ENCODE measurements at places on chromosomes 2 and 18. TPM values are rescaled to one million over a fixed set of nuclear protein-coding genes. Genes with fewer than 3 reads are reported as not detected.
A peak's percentile ranks its signal among the peaks of the same experiment; 100 is the strongest.

DRC1 gene
- 5.6 TPM for total RNA-seq

GRCh38 chr2:18271370-18272147 lies 288.9 kb downstream of the RDH14 start:
- DNase-seq = no peak

DNA sequence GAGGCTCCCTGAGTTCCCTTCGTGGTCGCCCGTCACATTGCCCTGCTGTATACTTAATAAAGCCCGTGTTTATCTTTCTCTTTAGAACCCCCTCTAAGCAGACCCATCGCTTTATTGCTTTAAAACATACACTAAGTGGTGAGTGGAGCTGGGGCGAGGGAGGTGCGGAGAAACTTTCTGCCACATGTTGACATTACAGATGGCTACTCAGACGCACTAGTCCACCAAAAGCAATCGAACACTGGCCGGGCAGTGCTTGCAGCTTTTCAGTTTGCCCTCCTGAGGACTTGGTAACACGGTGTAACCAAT lies 859 bp upstream of the COLEC12 start:
- DNase-seq = no peak

GRCh38 chr2:104867813-104868504 lies 14.0 kb downstream of the POU3F3 start:
- peak; percentile 69 for DNase-seq

REG3G gene
- total RNA-seq = not detected

GRCh38 chr2:147824620-147825019 lies 20.2 kb upstream of the ACVR2A start:
- no peak for DNase-seq

- no peak for DNase-seq
Observed at GRCh38 chr2:186456941-186457340, 29.1 kb upstream of the ZC3H15 start.

- no peak for DNase-seq
Observed at GRCh38 chr18:78074400-78075020, 824.9 kb downstream of the GALR1 start.

GRCh38 chr2:129861666-129862288 lies 117.7 kb upstream of the RAB6C start:
- DNase-seq = no peak

PROKR1 gene
- total RNA-seq = 2.0 TPM

- no peak for DNase-seq
Observed at GRCh38 chr2:201233192-201233811, 27.0 kb upstream of the CASP8 start.

DNA sequence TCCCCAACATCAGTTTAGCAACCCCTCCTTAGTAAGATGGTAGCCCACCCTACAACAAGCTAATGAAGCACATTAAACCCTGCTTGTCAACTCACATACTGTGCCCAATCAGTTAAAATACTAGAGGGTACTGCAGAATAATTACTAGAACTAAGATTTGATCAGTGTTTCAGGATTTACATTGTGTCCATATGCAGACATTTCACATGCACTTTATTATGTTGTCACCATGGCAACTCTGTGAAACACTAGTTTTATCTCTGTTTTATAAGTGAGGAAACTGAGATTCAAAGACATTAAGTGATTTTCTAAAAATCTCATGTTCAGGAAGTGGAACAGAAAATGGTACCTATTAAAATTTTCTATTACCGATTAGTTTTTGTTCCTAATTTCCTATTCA lies 61.7 kb downstream of the CYBRD1 start:
- DNase-seq = no peak

DNA sequence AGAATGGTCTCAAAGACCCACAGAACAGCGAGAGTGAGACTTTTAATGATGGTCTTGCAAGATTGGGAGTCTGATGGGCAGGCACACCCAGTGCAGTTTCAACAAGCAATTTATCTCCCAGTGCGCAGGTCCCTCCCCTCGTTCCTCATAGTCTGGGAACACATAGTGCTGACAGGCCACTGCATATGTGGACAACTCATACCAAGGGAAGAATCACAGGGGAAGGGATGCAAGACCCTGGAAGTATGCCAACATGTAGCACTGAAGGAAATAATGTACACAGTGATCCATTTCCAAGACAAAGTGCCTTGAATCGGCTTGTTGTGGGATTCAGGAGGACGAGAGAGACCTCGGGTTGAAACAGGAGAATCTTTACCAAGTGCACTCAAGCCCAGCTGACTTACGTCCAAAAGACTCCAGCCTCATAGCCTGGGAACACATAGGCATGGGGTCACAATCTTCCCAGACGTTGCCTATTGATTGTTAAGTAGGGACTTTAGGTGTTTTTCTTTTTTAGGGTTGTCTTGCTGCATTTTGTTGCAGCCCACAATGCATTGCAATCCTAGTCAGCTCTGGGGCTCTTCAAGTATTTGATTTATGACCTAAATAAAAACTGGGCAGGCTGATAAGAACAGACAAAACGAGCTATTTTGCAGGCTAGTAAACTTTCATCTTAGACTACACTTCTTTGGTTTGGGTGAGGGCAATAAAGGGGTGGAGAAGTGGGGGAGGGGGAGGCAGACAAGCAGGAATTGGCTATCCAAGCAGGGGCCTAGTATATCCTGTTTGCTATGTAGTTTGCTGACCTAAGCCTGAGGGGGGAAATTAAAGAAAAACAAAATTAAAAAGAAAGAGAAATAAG lies 24.7 kb upstream of the SERPINB5 start:
- no peak for DNase-seq

DNA sequence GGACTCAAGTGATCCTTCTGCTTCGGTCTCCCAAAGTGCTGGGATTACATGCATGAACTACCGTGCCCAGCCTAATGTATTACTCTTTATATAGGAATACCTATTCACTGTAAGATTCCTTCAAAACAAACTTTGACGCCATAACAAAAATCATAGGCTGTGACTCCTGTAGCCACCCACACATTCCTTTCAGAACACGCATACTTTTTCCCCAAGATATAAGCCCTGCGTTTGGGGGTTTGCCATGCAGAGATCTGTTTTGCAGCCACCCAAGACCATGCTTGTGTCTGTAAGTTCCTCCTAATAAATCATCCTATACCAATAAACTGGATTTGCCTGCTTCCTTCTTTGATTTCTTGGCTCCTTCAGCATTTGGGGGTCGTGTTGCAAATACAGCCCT lies 46.0 kb upstream of the STON1 start:
- DNase-seq = no peak

GRCh38 chr2:208172125-208172524 lies 8.7 kb upstream of the CRYGA start:
- no peak for DNase-seq

GRCh38 chr2:86633155-86633651 lies 9.5 kb upstream of the RNF103 start:
- no peak for DNase-seq

DNA sequence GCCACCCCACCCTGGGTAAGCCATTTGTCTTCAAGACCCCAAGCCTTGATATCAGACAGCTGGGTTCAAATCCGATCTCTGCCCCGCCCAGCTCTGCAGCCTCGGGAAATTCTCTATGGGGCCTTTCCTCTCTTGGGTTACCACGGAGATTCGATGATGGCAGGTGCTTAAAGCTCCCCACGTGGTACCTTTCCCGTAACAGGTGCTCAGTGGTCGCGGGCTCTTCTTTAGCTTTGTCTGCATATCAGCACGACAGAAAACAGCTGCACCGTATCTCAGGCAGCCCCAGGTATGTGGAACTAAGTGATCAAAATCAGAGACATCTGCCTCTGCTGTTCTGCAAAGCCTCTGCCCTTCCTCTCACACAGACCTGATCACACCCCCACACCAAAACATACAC lies 37.4 kb downstream of the TTC32 start:
- no peak for DNase-seq

DNA sequence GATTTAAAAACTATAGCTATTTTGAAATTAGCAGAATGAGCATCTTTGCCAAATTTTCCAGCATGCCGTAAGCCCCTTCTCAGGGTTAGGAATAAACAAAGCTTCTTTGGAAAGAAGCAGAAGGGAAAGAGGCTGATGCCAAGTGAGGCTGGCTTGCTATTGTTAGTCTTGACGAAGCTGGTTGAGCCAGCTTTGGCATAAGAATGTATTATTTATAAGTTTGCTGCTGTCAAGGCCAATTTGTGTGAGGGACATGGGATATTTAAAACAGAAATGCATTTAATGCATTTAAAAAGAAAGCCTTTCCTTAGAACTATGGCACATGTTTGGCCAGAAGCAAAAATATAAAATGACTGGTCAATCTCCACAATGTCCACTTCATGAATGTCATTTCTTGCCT lies 52.5 kb upstream of the TTN start:
- DNase-seq = no peak

DNA sequence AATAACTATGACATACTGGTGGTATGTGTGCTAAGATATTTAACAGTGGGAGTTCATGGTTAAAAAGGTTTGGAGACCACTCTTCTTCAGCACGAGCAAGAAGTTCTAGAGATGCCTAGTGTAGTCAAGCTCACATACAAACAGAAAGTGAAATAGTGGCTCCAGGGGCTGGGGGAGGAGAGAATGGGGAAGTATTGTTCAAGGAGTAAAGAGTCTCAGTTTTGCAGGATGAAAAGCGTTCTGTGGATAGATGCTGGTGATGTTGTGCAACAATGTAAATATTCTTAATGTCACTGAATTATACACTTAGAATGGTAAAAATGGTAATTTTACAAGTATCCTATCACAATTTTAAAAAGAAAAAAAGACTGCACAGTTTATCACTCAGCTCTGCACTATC lies 29.0 kb upstream of the EPAS1 start:
- DNase-seq = no peak

SATB2 gene
- 532 TPM for total RNA-seq

HOXD1 gene
- not detected for total RNA-seq

DNA sequence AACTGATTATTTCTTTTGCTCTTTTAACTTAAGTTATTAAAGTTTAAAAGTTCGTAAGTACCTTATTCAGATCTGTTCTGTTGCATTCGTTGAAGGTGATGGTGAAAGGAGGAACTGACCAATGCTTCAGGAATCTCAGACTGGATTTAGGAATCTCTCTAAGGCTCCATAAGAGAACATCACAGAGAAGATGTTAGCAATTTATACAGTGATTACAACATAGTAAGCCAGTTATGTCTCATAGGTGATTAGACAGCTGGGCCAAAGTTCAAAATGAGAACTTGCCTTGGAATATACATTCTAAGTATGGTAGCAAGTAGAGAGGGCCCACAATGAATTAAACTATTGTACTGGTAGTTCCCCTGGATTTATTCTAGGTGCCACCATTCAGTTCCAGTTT lies 3.2 kb downstream of the MARS2 start:
- DNase-seq = no peak

ONECUT2 gene
- total RNA-seq = 0.78 TPM

GRCh38 chr2:109203246-109204011 lies 74.4 kb downstream of the SH3RF3 start:
- no peak for DNase-seq

DNA sequence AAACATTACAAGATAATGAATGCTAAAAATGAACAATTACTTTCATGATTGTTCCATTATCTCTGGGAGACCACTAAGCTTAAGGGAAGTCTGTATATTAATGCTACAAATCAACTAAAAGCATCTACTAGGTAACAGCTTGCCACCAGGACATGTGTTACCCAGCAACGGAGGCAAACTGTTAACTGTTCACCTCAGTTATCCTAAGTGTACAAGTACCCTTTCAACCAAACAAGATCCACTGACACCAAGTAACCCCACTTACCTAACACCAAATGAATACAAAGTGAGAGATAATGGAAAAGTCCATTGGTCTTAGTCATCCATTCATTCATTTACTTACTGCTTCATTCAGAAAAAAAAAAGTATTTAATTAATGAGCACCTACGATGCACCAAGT lies 54.7 kb upstream of the KIDINS220 start:
- no peak for DNase-seq

DNA sequence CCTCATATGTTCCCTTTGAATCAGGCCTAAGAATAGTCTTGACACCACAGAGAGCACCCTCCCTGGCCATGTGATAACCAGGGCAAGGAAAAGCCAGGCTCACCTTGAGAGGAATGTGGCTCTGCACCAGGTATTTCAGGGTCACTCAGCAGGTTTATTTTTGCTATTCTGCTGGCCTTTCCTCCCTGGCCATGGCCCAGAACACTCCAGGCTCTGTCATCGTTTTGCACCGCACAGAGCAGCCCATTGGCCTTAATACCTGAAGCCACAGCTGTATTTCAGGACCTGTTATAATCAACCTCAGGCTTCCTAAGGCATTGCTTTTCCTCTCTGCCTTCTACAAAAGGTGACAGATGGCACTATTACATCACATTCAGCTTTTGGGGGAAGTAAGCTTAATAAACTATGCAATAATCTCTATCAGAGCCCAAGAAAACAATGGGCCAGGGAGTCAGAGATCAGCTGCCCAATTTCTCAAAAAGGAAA lies 668.3 kb downstream of the IRS1 start:
- DNase-seq = no peak

DHX57 gene
- 46.5 TPM for total RNA-seq

PTPN4 gene
- total RNA-seq = 191 TPM

PLEK gene
- 3.0 TPM for total RNA-seq

ALK gene
- 0.78 TPM for total RNA-seq

GRCh38 chr2:20111311-20112131 lies 60.1 kb upstream of the LAPTM4A start:
- no peak for DNase-seq

MRO gene
- total RNA-seq = 0.94 TPM

DNPEP gene
- total RNA-seq = 17.5 TPM

DNA sequence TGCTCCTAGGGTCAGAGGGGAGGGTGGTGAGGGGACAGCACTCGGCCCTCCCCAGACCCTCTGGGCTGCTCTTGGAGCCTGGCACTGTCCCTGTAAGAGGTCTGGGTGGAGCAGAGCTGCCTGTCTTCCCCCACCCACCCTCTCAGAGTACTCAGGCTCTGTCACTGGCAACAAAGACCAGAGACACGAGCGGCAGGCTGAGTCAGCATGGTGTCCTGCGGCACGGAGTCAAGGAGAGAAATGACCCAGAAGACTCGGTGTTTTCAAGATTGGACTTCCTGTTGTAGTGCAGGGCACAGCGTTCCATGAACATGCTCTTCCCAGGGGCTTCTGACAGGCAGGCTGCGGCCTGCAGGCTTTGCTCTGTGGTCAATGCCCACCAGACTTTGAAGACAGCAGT lies 19.9 kb downstream of the SIGLEC15 start:
- DNase-seq = no peak

- DNase-seq = no peak
Observed at GRCh38 chr2:232993231-232993821, 19.7 kb downstream of the NGEF start.

DNA sequence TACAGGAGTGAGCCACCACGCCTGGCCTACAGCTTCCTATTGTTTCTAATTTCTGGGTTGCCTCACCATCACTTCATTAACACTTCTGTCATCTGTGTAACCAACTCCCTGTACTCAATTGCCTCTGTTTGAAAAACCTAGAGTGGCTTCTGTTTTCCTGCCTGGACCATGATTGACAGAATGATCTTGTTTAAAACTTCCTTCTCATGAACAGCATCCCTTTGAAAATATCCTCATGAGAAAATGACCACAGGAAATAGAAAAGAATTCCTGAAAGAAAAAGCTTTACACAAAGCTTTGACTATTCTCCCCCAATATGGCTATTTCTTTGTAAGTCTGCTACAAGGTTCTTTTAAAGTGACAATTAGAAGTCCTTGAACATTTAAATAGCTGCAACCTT lies 672.3 kb downstream of the ARHGAP15 start:
- DNase-seq = no peak

PIEZO2 gene
- 8.0 TPM for total RNA-seq

GRCh38 chr2:238379096-238379810 lies 47.5 kb upstream of the ASB1 start:
- DNase-seq = no peak

NYAP2 gene
- 7.8 TPM for total RNA-seq

LCT gene
- total RNA-seq = not detected

- DNase-seq = peak; percentile 25
Observed at GRCh38 chr2:9263428-9263827, 56.8 kb downstream of the ASAP2 start.

Data from occipital lobe (tissue), 3 donors.